ENCODE measurements at places on chromosomes 7 and 10.
A peak's percentile ranks its signal among the peaks of the same experiment; 100 is the strongest.

GRCh38 chr7:117145333-117145732 is 177.5 kb downstream of the WNT2 start:
- no peak for DNase-seq

GRCh38 chr7:51680594-51681399 is 364.2 kb upstream of the COBL start:
- DNase-seq, result no peak

- no peak for DNase-seq
Observed at GRCh38 chr7:96949766-96950165, 55.6 kb upstream of the DLX6 start.

GRCh38 chr10:32412499-32412853 is 33.5 kb upstream of the CCDC7 start:
- DNase-seq, result no peak

GRCh38 chr10:81135851-81136250 is 598.1 kb downstream of the SH2D4B start:
- DNase-seq, result no peak

DNA sequence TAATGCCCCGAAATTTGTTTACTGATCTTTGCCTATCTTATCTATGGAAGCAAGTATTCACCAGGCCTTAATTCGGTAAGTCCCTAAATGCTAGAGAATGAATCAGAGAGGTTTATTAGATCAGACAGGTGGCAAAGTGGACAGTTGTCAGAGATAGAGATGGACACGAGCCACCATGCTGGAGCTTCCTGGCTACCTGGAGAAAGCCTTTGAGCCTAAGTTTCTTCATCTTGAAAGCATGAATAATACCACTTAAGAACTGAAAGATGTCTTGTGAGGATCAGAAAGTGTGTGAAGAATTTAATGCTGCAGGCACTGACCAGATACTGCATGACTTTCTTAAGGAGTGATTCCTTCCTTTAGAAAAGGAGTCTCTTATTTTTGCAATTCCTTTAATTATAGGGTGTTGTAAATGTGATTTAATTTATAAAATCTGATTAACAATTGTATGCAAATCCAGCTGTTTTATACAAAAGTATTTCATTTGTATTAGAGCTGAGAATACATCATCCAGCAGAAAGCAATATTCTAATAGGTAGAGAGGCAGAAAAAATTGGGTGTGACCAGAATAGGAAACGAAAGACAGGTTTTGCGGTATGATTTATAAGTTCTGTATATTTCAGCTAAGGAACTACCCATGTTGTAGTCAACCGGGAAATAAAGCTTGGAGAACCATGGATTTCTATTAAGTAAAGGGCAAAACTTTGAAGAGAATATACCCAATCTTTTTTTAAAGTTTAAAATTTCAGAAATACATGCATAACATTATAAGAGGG is 82.7 kb downstream of the SMURF1 start:
- DNase-seq, result no peak

DNA sequence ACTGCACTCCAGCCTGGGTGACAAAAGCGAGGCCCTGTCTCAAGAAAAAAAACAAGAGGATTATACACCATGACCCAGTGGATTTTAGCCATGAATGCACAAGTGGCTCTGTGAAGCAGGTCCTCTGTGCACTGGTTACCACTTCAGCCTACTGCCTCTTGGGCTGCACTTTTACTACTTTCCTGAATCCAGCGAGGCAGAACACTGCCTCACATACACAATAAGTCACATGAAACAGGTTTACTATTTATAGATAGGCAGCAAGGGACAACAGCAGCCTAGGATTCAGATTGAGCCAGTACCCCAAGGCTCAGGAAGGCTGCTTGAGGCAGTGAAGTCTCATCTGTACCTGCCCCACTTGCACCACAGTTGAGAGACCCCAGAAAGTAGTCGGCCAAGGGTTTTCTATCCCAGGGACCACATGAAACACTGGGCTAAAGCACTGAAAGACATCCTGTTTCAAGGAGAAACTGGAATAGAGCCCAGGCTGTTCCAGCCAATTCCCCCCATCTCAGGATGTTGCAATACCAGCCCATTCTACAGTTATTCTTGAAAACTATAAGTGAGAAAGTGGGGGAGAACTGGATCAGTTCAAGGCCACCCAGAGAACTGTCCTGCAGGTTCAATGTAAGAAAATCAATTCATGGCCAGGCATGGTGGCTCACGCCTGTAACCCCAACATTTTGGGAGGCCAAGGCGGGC is 10.3 kb upstream of the OGDH start:
- no peak for DNase-seq

DNA sequence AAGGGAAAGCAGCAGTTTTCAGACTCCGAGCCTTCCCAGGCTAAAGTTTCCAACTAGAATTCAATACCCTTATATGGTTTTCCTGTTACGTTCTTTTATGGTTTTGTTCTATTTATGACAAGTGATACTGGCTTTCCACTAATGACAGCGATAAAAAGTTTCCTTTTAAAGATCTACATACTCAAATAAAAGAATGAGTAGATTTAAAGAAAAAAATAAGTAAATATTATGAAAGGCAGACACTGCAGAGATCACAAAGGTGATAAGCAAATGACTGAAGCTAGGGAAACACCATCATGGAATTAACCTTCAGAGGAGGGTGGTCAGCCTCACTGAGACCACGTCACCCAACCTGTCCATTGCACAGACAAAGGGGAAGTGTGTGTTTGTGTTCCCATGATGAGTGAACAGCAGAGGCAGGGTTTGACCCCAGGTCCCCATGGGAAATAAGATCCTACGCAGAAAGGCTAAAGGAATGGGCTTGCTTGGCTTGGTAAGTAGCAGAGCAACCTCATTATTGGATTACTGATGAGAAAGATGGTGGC is 4.0 kb downstream of the VSIR start:
- DNase-seq, result no peak

DNA sequence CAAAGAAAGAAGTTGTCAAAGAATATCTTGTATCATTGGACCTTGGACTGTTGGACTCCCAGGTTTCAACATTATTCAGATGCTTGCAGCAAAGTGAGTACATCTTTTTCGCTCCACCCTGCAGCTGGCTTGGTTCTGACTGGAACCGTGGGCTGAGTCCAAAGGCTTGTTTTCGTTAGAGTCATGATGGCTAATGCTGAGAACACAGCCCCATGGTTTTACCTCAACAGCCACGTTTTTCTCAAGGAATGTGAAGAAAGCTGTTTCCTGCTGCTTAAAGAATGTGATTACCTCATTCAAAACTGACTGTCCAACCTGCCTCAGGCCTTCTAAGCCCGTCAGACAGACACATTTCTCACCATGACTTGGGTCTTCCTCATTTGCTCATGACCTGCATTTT is 69.5 kb downstream of the STEAP1B start:
- no peak for DNase-seq

GRCh38 chr7:150968734-150969372 is 9.3 kb downstream of the KCNH2 start:
- no peak for DNase-seq

DNA sequence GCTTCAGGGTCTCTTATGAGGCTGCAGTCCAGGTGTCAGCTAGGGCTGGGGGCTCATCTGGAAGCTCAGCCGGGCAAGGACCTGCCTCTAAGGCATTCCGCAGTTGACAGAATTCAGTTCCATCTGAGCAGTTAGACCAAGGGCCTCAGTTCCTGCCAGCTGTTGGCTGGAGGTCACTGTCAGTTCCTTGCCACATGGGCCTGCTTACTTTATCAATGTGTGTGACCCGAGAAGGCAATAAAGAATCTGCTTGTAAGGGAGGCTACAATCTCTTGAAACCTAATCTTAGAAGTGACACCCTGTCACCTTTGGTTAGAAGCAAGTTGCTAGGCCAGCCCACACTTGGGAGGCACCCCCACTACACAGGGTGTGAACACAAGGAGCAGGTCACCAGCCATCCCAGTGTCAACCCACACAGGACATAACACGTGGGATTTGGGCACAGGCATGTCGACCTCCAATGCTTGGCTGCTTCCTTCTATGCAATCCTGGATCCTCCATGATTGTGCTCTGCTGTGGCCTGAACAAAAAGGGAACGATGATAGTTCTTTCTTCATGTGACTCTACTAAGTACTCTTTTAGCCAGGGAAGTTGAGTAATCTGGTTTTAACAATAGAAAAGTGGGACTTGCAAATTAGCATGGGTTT is 41.8 kb downstream of the MTURN start:
- DNase-seq, result no peak

DNA sequence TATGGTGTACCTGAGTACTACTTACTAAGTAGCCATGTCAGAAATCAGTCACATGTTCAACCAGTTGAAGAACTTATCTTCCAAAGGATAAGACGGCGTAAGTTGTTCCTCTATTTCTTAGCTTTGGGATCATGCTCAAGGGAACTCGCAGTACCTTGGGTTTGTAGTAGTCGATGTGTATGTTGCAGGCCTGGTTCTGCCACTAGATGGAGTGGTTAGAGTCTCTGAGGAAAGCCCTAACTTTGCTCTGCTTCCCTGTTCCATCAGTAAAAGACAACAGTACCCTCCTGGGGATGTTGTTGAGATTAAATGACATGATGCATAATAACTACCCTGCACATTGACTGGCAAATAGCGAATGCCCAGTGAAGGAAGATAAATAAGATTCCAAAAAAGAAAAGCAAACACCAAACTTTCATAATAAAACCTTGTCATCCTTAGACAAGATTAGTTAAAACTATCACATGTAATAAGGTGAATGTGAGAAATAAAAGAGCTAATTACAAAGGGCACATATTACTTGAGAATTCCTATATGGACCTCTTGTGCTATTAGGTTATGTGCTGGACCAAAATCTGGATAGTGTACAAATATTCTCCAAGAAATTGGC is 165.9 kb downstream of the ABCA13 start:
- no peak for DNase-seq

DNA sequence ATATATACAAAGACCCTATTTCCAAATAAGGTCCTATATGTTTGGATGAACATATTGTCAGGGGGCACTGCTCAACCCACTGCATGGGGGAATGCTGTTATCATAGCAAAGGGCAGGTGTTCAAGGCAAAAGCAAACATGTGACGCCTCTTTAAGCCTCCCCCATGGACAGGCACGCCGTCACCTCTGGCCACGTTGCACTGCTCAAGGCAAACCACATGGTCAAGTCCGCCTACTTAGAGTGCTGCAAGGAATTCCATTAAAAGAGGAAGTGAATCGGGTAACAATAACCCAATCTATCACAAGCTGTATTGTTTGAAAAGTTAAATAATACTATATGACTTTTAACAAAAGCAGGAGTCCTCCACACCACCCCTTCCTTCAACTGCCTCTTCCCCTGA is 8.8 kb upstream of the CALD1 start:
- no peak for DNase-seq

- no peak for DNase-seq
Observed at GRCh38 chr7:124029396-124030188, 3.3 kb downstream of the TMEM229A start.

DNA sequence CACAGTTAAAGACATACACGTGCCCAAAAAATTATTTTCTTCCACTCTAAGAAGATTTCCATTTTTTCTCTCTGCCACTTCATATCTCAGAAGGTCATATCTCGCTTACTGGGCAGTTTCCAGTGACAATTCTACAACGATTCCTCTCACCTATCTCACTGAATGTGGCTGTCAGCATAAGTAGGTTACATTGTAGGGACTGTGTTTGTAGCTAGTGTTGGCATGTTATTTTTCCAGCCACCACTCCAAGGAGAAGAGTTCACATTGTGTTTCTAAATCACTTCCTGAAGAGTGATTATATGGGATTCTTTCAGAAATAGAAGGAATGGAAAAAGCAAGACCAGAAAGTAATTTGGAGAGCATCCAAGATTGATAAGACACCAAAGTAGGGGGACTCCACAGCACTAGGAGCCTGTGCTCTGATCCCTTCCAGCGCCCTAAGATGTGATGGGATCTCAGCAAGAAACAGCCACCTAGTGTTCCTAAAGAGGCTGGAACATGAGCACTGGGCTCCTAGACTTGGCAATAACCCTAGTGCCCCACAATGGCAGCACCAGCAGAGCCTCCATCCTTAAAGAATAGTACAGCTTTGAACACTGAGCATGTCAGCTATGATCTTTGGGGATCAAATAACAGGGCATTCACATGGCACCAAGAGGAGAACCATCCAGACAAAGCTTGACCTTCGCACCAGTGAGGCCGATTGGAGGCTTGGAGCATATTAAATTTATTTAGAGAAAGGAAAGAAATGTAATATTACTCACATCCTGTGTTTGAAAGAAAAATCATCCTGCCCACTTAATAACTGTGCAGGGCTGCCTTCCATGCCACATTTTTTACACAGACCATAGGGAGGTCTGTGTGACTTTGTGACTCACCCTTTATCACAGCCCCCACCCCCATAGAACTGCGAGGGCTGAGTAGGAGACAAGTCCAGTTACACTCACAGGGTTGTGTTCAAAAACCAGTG is 51.8 kb downstream of the CAV1 start:
- DNase-seq, result no peak

- DNase-seq, result peak; percentile 20
Observed at GRCh38 chr7:36487756-36488336, 98.2 kb downstream of the ANLN start.

DNA sequence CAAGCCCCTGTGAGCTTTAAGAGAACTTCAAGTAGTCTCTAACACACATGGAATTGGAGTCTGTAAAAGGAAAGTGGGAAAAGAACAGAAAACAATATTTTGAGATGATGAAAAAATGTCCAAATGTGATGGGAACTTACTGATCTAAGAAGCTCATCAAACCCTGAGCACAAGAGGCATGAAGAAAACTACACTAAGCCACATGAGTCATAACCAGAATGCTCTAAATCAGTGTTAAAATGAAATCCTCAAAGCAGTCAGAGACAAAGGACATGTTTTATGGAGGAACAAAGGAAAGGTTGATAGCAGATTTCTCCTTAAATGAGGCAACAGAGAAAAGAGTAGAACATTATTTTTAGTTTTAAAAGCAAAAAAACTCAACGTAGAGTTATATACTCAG is 37.2 kb downstream of the ZNF33A start:
- no peak for DNase-seq

DNA sequence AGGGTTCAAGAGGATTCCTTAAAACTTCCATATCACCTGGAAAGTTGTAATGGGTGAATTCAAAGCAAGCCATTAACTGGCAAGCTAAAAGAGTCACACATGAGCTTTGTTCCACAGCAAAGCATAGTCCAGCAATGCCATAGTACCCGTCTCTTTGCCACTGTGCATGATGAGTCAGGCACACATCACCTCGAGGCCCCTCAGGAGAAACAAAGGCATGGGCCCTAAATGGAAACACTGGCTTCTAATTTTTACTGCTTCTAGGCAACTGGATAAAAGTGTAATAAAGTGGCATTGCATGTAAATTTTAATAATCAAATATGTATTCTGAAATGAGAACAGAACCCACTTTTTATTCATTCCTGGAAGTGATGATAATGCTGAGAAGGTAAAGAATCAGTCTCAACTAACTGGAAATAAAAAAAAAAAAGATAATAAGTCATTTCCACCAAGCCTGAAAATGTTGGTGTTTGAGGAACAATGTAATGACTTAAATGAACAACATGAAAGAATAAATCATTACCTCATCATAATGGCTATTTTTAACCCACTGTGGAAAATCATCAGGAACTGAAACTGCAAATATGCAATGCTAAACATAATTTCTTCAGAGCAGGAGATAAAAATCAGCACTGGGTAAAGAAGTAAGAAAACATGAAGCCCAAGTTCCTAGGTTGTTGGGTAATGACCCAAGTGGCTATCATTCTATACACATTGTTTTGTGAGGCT is 104.9 kb downstream of the CDK6 start:
- peak; percentile 46 for DNase-seq

GRCh38 chr7:26365077-26365900 is 73.6 kb downstream of the SNX10 start:
- peak; percentile 11 for DNase-seq
